ENCODE measurements at places on chromosomes 11 and 22.
A peak's percentile ranks its signal among the peaks of the same experiment; 100 is the strongest.

DNA sequence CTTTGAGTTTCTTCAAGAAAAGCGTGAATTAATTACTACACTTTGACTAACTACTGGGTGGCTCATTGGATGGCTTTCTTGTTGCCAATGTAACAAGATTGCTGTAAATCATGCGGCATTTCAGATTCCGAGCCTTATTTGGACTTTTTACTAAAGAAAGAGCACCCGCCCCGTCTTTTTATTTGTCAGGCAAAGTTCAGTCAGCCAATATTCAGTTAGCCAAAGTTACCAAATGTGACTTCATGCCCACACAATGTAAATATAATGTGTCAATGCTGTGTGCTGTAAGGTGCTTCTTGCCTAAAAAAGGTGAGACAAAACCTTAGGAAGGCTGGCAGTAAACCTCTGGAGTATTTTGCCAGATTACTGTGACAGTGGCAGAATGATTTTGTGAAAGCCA, 14.8 kb downstream of the FLI1 start:
- DNase-seq: no peak

- DNase-seq: no peak
These were observed 197.2 kb upstream of the PITPNB start for GRCh38 chr22:28116219-28116673.

DNA sequence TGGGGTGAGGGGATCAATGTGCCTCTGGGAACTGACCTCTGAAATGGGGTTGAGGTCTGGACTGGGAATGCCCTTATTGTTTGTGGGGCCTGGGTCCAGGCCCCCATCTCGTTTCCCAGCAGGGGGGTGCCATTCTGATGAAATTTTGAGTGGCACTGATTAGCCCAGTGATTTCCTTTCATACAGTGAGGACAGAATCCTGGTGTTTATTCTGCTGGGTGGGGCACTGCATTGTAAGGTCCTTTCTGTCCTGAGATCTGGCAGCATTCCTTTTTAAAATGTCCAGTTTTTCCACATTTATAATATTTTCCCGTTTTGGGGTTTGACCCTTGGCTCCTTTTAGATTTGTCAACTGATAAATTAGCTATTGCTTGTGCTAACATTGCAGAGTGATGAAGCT, 27.1 kb downstream of the OR10A6 start:
- no peak for DNase-seq

GRCh38 chr22:30425616-30426387, at the start of gene MTFP1:
MTFP1 (plus strand) TSS chr22:30425768; CDS start chr22:30425880, 112 bp downstream.
- peak; percentile 63 for DNase-seq
